ENCODE measurements at places on chromosomes 5 and 9. TPM values are rescaled to one million over a fixed set of nuclear protein-coding genes. Genes with fewer than 3 reads are reported as not detected.

Gene TJP2
- total RNA-seq, result 20.8 TPM

Gene HABP4
- total RNA-seq, result 21.0 TPM

Gene LRRC70
- 0.13 TPM for total RNA-seq

Gene SPINK4
- not detected for total RNA-seq

Gene N4BP3
- total RNA-seq, result 5.3 TPM

Gene SLC6A7
- total RNA-seq, result not detected

Gene LOX
- total RNA-seq, result not detected

DNA sequence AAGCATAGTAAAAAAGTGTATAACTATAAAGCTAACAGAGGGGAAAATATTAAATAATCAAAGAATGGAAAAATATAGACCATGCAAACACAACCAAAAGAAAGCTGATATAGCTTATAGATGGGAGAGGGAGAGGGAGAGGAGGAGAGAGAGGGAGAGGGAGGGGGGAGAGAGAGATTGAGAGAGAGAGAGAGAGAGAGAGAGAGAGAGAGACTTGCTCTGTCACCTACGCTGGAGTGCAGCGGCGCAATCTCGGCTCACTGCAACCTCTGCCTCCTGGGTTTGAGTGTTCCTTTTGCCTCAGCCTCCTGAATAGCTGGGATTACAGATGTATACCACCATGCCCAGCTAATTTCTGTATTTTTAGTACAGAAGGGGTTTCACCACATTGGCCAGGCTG, 110.6 kb downstream of the RAPGEF6 start:
- no peak for DNase-seq

DNA sequence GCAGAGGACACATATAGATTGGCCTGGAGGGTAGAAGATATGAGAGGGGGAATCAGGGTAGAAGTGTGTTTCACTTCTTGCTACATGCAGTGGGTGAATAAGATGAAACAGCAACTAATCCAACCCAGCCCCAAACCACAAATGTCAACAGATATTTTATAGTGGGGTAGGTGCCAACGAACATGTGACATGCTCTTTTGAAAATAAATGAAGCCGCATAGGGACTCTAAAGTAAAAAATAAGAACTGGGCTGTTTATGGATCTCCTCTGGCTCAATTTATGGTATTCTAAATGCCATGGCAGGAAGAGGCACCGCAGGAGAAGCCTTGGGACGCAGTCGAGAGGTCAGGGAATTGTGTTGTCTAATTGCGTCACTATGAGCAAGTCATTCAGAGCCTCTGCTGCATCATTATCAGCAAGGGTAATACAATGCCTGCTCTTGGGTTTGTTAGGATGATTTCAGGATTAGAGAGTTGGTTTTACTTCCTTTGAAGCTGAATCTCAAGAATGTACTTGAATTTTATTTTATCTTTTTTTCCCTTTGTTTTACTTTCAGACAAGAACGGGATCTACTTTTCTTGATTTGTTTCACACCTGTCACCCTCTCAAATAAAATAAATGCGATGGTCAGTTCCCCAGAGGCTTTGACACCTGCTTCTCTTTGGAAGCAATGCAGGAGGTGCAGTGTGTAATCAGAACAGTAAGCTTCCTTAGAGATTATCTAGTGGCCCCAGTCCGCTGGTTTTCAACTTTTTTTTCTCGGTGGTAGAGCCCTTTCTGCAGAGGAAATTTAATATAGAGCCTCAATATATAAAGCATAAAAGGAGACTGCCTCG, 375.6 kb upstream of the CLINT1 start:
- no peak for DNase-seq

- DNase-seq, result no peak
These were observed 1.3 kb downstream of the RAB14 start for GRCh38 chr9:121200356-121200755.

GRCh38 chr9:130972957-130973685, 34.1 kb upstream of the FIBCD1 start:
- no peak for DNase-seq

DNA sequence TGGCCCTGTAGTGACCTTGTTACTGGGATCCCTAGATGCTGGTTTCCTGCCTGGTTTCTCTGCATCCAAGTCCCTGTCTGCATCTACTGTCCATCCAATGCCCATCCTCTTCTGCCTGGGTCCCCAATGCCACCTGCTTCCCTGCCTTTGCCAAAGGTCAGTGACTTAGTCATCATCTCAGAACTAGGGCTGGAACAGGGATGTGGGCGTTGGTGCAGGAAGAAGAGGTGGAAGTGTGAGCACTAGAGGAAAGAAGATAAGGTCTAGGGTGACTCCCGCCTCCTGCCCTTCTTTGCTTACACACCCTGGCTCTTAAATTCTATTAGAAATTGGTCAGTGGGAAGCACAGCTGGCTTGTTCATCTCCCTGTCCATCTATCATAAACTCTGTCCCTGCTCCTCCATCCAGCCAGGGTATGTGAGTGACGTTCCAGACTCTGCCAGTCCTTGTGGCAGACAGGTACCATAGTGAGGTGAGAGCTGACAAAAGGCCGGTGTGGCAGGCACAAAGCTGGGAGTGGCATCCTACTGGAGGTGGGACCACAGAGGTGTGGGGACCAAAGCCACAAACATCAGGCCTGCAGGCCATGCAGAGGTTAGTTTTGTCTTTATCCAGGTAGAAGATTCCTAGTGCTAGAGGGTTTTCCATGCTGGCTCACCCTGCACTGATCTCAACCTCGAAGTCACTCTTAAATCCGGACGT, 9.2 kb downstream of the PTPN3 start:
- no peak for DNase-seq

DNA sequence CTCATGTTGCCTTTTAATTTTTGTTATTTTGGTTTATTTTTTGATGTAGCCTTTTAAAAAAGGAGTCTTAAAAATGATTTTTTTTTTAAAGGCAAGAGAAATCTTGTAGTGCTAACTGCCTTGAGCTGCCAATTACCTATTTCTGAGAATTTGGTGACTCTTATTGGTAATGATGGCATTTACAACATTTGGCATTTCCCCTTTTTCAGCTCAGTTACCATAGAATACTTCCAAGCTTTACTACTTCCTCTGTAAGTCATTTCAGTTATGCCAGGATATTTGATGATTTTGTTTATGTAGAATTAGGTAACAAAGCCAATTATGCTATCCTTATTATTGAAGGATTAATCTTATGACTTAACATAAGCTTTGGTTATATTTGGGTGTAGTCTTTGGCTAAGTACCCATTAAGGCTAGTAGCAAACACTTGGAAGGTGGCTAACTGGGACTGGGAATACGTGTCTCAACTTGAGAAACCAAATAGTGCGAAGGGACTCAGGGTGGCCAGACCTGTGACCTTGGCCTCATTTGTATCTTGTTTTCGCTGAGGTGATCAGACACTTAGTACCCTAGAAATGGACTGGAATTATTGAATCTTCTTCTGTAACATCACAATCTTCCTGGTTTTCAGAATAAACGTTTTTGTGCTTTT, 27.7 kb downstream of the CDC37L1 start:
- no peak for DNase-seq

GRCh38 chr5:132457371-132458225, 33.0 kb downstream of the IRF1 start:
- peak; percentile 64 for DNase-seq

DNA sequence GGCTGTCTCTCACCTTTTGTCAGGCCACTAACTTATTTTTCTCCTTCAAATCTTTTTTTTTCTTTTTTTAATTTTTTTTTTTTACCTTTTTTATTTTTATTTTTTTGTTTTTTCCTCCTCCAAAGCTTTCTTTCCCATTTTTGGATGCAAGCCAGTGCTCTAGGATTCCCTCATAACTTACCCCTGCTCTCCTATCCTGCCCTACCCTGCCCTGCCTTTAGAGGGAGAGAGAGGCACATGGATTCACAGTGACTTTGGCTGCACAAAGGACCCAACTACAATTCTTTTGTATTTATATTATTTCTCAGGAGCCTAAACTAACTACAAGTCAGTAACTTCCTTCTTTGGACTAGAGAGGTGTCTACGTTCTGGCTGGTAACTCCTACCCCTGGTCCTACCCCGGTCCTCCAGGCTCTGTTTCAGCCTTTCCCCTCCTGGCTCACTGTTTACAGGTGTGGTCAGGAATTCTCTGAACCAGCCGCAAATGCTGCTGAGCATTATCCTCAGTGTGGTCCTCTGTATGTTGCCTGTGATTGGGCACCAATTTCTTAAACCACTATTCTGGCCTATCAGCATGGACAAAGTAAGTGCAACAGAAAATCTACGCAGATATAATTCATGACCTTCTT, 8.4 kb upstream of the RUSC2 start:
- no peak for DNase-seq

DNA sequence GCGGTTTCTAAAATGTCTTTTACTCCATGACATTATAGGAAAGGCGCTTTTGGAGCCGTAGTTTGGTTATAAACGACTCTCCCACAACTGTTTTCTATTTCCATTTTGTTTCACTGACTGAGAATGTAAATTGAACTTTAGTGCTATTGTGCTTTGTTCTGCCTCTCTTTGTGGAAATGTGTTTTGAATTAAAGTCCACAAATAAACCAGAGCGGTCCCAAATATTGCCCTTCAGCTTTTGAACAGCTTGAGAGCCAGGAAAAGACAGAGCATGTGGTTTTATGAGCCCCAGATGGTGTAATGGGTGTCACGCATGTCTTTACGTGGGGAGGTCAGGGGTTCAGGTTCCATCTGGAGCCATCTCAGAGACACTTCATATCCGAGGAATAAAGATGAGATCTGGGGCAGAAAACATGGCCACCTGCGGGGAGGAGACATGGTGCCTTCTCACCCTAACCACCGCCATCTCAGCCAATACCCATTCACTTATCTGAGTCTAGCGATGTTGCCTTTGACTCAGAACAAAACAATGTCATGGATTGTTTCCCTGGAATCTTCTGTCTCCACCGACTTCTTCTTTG, 42.5 kb upstream of the ROR2 start:
- no peak for DNase-seq

DNA sequence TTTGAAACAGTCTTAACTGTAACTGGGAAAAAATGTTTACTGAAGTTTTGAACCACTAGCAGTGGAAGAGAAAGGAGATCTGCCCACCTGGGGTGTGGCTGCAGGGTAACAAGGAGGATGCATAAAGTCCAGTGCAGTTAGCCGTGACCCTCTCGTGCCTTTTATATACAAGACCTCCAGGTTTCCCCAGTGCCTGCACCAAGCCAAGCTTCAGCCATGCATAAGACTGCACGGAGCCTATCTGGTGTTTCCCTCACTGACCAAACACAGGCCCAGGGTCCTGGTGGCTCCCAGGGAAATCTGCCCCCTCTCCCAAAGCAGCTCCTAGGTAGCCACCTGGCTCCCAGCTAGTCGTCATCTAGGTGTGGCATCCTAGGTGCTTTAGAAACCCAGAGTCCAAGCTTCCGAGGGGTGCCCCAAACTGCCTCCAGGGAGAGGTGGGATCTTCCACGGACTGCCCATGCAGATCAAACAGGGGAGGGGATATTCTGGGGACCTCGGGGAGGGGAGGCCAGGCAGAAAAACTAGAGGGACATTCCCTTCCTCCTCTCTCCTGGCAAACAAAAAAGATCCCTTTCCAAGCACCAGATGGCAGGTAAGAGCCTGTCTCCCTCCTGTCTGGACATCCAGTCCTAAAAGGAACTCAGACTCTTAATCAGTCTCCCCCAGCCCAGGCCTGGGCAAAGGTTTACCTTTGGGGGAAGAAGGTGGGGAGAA, 2.7 kb downstream of the SHB start:
- DNase-seq, result no peak

GRCh38 chr5:81371354-81371876, 22.5 kb downstream of the ACOT12 start:
- no peak for DNase-seq

GRCh38 chr5:4563400-4563799, 576.7 kb upstream of the ADAMTS16 start:
- no peak for DNase-seq

DNA sequence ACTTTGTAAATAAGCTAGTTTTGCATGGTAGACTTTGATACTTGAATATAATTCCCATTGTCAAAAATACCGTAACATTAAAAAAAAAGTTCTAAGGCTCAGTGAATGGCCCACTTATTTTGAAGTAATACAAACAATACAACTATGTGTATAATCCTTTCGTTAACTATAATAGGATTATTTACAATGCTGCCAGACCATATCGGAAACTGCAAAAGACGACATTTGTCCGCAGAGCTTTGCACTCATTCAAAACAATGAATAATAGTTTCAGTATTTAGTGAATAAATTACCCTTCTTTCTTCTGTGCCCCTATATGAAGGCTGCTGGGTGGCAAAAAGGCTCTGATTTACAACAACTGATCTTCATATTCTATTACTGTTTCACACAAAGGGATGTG, 121.8 kb downstream of the DROSHA start:
- DNase-seq, result no peak

- DNase-seq, result no peak
These were observed 230.5 kb upstream of the DMAC1 start for GRCh38 chr9:8030095-8030494.

GRCh38 chr5:69042915-69043654, 50.7 kb upstream of the SLC30A5 start:
- peak; percentile 84 for DNase-seq

DNA sequence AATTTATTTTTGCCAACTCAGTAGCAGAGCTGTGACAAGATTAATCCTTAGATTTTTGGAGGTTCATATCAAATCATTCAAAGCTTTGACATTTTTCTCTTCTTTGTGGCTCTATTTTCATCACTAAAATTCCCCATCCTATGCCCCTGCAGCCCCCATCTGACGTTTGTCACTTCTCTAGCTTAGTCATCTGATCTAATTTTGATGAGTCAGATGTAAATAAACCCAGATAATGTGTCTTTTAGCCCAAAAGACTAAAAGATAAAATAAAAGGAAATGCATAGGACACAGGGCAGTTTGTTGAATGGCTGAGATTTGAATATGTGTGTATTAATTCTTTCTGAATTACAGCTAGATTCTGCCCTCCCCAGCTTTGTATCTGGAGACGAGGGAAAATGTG, 897 bp upstream of the HSPB3 start:
- DNase-seq, result no peak

DNA sequence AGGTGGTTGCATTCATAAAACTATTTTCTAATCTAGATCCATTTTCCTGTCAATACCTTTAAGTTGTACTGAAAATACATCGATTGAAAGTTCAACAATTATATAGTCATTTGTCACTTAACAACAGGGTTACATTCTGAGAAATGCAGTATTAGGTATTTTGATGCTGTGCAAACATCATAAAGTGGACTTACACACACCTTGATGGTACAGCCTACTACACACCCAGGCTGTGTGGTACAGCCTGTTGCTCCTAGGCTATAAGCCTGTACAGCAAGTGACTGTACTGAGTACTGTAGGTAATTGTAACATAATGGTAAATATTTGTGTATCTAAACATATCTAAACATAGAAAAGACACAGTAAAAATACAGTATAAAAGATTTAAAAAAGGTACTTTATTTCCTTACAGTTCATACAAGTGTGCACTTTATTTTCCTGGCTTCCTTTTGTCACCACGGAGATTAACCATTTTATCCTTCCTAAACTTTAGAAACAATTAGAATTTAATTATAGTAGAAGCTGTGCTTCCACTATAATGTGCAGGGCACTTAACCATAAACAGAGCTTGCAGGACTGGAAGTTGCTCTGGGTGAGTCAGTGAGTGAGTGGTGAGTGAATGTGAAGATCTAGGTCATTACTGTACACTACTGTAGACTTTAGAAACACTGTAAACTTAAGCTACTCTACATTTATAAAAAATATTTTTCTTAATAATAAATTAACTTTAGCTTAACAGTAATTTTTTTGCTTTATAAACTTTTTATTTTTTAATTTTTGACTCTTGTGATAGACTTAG, 42.9 kb upstream of the MEF2C start:
- no peak for DNase-seq

All from CD8-positive, alpha-beta memory T cell (primary cell).